ENCODE measurements at places on chromosomes 11 and 22. TPM values are rescaled to one million over a fixed set of nuclear protein-coding genes. Genes with fewer than 3 reads are reported as not detected.

- ATAC-seq = no peak
Observed at GRCh38 chr11:129911298-129911697, 15.9 kb upstream of the NFRKB start.

GRCh38 chr22:23698094-23698493, 7.3 kb downstream of the RGL4 start:
- no peak for ATAC-seq

DNA sequence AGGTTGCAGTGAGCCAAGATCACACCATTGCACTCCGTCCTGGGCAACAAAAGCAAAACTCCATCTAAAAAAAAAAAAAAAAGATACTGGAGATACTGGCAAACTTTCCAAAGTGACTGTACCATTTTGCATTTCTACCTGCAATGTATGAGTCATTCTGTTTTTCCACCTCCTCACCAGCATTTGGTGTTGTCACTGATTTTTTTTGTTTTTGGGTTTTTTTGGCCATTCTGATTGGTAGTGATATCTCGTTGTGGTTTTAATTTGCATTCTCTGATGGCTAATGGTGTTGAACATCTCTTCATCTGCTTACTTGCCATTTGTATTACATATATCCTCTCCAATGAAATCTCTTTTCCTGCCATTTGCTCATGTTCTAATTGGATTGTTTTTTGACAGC, 12.0 kb upstream of the RBX1 start:
- ATAC-seq = no peak

DNA sequence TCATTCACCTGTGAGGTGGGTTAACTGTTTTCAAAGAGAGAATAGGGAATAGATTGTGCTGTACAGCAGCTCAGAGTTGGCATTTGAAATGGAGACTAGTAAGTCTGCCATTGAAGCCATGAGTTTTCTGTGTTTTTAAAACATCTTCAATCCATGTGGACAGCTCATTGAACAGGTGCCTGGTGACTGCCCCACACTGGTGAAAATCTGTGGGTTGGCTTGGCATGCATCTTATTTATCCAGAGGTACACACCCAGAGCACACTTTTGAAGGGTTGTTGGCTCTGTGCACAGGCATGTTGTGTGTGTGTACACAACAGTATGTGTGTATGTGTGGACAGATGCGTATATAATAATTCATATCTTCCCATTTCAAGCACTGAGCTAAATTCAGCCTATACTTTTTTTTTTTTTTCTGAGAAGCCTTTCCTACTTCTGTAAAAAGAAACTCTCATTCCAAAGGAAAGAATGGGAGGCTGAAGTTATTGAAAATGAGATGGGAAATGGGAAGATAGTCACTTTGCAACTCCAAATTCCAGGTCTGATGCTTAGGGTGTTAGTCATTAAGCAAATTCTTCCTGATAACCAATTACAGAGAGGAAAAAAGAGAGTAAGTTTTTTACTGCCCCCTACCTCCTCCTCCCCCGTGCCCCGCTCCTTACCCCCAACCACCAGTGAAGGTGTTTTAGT, 7.0 kb upstream of the LYVE1 start:
- ATAC-seq = no peak

DNA sequence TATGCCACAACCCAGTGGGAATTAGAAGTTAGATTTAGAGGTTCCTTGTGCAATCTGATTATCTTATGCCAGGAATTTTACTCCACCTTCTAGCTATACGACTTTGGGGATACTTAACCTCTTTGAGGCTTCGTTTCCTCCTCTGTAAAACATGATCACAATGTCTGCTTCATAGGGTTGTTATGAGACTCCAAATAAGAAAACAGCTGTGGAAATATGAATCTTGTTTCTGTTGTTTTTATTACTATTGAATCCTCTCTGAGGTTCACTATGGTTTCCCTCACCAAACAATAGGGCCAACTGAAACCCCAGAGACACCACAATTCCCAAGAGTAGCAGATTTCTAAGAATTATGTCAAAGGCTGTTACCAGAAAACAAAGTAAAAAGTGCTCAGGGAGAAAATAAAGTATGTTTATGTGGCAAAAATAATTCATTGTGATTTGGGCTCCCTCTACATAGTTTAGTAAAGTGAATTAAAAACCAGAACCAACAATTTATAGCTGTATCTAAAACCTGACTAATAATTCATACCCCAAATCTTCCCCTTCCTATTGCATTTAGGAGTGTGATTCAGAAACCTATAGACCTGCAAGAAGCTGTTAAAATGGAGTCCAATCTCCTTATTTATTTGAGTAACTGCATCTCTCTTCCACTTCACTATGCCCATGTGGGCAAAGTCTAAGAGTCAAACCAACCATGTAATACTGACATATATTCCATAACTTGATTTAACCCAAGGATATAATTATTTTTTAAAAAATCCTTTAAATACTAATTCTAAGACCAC, 38.4 kb downstream of the AMBRA1 start:
- ATAC-seq = no peak

- no peak for ATAC-seq
Observed at GRCh38 chr22:31790240-31790639, 36.4 kb downstream of the DEPDC5 start.

GRCh38 chr22:49670456-49671330, 157.0 kb downstream of the BRD1 start:
- ATAC-seq = no peak

DNA sequence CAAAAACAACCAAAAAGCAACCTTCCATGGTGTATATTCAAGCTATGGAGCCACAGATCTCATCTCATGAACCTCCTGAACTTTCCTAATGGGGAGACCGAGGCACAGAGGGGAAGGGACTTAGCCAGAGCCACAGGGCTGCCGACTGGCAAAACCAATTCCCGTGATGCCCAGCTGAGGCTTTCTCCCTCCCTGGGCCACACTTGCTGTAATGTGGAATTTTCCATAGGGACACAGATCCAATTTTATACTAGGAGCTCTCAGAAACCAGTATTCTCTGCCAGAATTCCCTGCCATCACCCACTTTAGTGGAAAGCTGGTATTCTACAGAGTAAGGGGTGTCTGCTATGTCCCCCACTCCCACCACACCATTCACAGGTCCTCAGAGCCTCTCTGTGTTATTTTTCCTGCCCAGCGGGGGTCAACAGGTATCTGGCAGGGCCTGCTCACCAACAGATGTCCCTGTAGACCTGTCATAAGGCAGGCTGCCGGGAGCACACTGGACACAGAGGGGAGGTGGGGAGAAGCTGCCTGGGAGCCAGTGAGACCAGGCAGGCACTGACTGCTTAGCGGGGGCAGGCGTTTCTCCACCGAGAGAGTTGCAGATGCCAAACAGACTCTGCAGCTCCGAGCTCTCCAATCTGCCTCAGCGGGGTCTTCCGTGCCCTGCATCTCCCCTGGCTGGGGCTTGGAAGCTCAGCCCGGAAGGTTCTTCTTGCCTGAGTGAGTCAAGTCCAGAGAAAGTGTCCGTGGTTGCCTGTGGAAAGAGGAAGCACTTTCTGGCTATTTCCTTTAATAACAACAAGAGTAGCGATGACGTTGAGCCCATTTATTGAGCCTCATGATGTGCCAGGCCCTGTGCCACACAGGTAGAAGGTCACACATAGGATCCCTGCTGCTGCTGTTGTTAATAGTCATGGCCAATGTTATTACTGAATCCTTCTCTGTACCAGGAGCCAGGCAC, 26.3 kb downstream of the RPS6KA4 start:
- no peak for ATAC-seq

DNA sequence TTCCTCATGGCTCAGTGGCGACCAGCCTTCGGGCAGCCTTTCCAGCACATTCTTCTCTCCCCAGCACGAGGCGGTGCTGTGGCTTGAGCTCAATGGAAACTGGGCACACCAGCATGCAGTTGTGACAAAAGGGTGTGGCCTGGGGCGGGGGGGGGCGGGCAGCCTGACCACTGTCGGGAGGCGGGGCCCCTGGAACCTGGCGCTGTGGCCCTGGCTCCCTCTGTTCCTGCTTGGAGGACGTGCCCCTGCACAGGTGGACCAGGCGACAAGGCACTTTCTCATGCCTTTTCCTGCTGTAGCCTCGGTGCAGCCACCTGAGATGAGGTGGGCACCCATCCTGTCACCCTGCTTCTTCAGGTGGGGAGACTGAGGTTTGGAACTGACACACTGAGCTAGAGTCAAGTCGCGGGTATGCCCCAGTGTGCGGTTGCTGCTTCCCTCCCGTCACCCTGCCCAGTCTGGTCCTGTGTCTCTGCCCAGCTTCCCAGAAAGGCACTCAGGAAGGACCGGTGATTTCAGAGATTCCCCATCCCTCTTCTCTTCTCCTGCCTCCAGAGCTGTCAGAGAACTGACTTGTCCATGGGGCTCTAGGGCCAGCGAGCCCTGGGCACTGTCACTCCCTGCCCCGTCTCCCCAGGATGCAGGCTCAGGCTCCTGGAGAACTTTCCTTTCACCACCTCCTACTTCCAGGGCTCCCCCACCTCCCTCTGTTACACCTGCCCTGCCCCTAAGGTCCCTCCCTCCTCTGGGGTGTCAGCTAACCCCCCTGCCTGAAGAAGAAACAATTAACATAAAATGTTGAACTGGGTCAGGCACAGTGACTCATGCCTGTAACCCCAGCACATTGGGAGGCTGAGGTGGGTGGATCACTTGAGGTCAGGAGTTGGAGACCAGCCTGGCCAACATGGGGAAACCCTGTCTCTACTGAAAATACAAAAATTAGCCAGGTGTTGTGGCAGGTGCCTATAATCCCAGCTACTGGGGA, 9.9 kb downstream of the B3GAT1 start:
- ATAC-seq = no peak

DNA sequence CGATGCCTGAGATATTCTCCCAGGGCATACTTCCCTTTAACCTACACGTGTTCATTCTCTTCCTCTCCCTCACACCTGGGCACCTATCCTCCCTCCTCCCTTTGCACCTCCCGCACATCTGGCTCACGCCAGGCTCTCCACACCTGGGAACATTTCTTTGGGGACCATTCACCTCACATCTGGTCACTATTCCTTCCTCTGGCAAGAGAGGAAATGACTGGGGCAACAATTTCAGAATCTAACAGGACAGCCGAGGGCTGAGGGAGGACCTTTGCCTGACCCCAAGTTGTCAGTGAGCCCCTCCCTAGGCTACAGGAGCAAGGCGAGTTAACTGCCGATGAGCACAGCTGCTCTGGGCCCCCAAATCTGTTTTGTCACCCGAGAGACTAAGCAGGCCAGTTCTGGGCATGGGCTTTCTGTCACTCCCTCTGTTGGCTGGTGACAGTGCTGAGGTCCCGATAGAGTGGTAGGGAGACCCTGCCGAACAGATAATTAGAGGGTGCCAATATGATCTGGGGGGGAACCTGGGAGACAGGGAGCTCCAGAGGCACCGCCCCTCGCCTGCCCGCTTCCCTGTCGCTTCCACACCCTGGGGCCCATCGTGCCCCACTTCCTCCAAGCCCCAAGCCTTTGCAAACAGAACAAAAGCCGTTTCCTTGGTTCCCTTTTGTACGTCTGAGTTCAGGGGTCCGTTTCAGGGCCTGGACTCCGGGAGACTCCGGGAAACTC, 45.6 kb downstream of the EIF3F start:
- ATAC-seq = no peak

GRCh38 chr11:118572981-118573550, 857 bp downstream of the ARCN1 start:
- ATAC-seq = peak; percentile 47

GRCh38 chr11:125271483-125272091, 107.0 kb downstream of the PKNOX2 start:
- no peak for ATAC-seq

GRCh38 chr11:39571081-39571480, 1888.4 kb downstream of the LRRC4C start:
- ATAC-seq = no peak

DNA sequence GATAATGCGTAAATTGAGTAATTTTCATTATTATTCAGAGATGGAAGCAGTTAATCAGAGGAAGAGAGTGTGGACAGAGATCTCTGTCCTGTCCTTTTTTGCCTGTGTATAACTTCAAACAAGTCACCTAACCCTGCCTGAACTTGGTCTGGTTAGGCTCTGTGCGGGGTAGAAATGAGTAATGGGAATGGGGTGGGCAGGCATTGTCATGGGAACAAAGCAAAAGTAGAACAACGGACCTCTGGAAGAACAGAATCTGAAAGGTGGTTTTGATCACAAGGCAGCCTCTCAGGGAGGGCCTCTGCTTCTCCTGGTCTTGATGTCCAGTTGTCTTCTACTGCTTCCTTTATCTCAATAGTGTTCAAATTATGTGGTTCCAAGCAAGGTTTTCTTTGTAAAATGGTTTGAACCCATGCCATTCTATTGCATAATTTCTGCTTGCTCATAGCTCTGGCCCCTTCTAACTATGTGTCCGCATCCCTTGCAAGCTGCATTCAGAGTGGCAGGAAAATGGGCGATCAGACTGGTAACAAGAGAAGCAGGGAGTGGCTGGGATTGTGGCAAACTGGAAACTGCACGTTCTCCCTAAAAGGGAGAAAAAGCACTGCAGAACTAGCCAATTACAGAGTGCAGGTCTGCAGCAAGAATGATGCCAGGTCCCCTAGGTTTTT, 76.1 kb downstream of the PRR5L start:
- ATAC-seq = no peak

Gene INPP5J
- total RNA-seq = 1.5 TPM

Gene ST13
- 120 TPM for total RNA-seq

Gene C11orf42
- not detected for total RNA-seq

Gene CEP126
- 1.2 TPM for total RNA-seq

Gene RIMBP3B
- total RNA-seq = not detected

Gene PIK3IP1
- 5.8 TPM for total RNA-seq

Gene TPP1
- 38.7 TPM for total RNA-seq

Gene OR10A6
- not detected for total RNA-seq

Gene DCHS1
- 1.4 TPM for total RNA-seq
